Activated CD4-positive, alpha-beta T cell treated with anti-CD3 and anti-CD28 coated beads for 36 hours (primary cell): ENCODE measurements at places on chromosomes 5 and 9. TPM values are rescaled to one million over a fixed set of nuclear protein-coding genes. Genes with fewer than 3 reads are reported as not detected.

DNA sequence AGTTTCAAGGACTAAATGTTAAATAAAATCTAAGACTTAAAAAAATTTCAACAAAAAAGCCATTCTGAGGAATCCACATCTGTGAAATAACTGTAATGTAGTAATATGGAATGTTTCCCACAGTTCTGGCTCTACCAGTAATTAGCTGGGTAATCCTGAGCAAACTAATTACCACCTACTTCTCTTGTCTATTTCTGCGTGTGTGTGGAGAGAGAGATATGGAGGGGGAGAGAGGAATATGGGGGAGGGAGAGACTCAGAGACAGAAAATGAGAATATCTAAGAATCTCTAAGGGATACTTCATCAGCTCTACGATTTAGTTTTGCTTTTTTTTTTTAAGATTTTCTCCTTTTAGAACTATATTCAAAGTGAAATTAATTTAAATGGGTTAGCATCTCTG, 28.0 kb downstream of the TBCA start:
- no peak for DNase-seq

- no peak for DNase-seq
Observed at GRCh38 chr5:57513785-57514184, 31.2 kb upstream of the ACTBL2 start.

Gene RLN2
- 6.9 TPM for total RNA-seq

Gene GABBR2
- not detected for total RNA-seq

DNA sequence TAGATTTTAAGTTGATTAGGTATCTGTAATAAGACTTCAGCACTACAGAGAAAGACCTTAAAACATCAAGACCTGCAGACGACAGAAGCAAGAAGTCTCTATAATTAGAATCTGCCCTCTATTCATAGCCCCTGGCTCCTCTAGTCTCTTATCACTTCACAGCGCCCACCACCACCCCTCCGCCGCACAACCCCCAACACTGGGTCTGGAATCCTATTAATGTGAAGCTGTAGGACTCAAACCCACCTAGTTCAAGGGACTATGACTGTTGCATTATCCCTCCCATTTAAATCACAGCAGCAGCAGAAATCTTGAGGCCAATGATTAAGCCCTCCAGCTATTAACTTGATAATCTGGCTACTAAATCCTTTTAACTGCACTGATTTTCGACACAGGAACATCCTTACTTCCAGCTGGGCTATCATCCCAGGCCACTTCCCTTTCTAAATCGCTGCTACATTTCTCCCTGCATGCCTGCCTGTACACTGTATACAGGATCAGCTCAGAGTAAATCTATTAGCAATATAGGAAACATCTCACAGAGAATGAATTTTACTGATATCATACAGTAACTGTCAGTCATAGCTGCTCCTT, 159.5 kb upstream of the GRAMD2B start:
- no peak for DNase-seq

- DNase-seq = no peak
Observed at GRCh38 chr5:63025679-63026078, 447.1 kb downstream of the LRRC70 start.

Gene ZNF300
- total RNA-seq = 2.4 TPM

- no peak for DNase-seq
Observed at GRCh38 chr9:99103054-99103895, 1.6 kb upstream of the TGFBR1 start.

DNA sequence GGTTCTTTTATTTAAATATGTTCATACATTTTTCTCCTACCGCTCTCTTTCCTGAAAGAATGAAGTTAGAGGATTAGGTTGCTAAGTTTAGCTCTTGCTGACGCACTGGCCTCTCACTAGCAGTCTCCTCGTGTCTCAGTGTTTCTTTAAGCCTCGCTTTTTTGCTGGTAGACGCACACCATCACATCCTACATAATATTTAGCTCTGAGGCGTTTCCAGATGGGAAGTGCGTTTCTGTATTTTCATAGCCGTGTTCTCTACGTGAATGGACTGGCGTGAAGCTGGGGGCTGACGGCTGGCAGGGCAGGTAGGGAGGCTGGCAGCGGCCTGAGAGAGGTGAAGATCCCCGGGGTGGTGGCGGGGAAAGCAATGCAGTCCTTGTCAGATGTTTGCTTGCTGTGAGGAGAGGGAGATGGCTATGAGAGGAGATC, 79.2 kb upstream of the SPRY4 start:
- no peak for DNase-seq

Gene MSMP
- total RNA-seq = 0.39 TPM

Gene F2RL2
- total RNA-seq = not detected
